ENCODE measurements at places on chromosomes 11 and 22.
A peak's percentile ranks its signal among the peaks of the same experiment; 100 is the strongest.

GRCh38 chr11:8789864-8790263 is 107.3 kb downstream of the RPL27A start:
- DNase-seq, result no peak

GRCh38 chr11:57493507-57494503 is 21.7 kb downstream of the SLC43A1 start:
- DNase-seq, result peak; percentile 69

- no peak for DNase-seq
Observed at GRCh38 chr11:61297341-61297740, 2.2 kb upstream of the VWCE start.

DNA sequence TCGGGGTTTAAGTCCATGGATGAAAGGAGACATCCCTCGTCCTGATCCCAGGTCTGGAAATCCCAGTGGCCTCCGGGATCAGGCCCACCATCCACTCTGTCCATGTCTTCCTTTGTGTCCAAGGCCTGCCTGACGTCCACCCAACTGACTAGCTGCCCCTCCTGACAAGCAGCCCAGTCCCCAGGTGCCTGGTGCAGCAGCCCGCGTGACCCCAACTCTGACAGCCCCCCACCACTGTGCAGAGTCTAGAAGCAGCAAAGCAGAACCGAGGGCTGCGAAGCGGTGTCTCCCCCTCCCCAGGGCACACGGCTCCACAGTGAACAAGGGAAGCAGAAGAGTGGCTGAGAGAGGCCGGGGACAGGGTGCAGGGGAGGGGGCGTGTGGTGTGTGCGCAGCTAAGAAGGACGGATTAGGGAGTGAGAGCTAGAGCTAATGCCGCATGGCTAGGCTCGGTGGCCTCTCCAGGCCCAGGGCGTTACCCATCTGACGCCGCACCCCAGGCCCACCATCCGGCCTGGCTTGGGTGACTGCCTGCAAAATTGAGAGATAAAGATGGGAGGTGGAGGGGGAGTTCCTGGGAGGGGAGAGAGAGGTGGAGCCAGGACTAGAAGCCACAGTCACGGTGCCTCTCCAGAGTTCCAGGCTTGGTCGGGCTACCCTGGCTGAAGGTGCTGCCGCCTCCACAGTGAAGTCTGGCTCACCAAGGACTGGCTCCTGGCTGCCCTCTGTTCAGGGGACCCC is 16.6 kb upstream of the BAIAP2L2 start:
- no peak for DNase-seq

- no peak for DNase-seq
Observed at GRCh38 chr11:78647986-78648875, 73.6 kb upstream of the NARS2 start.

DNA sequence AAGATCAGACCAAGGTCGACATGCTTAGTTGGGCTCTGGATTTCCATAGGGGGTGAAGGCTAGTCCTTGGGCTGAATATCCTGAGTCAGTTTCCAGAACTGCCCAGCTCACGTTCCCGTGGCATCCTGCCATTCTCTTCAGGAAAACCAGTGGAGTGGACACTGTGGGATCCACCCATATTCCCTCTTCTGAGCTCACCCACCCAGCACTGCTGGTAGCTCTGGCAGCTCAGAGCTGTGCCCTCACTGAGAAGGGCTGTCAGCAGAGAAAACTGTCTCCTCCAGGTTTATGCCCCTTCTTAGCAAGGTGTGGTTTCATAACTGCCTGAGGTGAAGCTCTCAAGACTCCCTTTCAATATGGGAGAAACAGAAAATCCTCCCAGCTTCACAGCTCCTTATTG is 111.7 kb downstream of the GGTLC2 start:
- DNase-seq, result no peak

- no peak for DNase-seq
Observed at GRCh38 chr22:30718491-30718890, 23.8 kb downstream of the OSBP2 start.

GRCh38 chr22:32203181-32204039 is 1.5 kb downstream of the RFPL2 start:
- no peak for DNase-seq

- DNase-seq, result no peak
Observed at GRCh38 chr11:114115451-114115928, 56.0 kb downstream of the ZBTB16 start.

GRCh38 chr22:26550498-26551033 is 38.3 kb upstream of the TFIP11 start:
- no peak for DNase-seq

- DNase-seq, result no peak
Observed at GRCh38 chr11:47916361-47916841, 64.0 kb upstream of the PTPRJ start.

- no peak for DNase-seq
Observed at GRCh38 chr22:38869663-38870062, 2.4 kb downstream of the CBX6 start.

DNA sequence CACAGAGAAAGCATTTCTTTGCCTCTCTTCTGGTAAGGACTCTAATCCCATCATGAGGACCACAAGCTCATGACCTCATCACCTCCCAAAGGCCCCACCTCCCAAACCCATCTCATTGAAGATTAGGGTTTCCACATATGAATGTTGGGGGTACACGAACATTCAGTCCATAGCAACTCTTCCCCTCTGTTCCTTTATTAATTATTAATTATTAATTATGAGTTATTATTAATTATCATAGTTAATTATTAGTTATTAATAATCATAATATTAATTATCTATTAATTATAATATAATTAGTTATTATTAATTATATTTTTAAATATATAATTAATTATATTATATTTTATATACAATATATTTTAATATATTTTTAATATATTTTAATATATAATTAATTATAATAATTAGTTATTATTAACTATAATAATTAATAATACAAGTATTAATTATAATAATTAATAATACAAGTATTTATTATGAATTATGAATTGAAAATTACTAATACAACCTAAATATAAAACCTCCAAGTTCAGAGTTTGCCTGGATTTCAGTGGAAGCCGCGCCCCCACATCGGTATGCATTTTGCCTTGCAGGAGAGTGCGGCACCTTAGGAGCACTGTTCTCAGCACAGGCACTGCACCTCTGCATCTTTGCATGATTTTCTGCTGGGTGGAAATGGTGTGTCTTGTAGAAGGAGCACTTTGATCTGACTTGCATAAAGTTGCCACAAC is 128.0 kb upstream of the FGF3 start:
- no peak for DNase-seq

DNA sequence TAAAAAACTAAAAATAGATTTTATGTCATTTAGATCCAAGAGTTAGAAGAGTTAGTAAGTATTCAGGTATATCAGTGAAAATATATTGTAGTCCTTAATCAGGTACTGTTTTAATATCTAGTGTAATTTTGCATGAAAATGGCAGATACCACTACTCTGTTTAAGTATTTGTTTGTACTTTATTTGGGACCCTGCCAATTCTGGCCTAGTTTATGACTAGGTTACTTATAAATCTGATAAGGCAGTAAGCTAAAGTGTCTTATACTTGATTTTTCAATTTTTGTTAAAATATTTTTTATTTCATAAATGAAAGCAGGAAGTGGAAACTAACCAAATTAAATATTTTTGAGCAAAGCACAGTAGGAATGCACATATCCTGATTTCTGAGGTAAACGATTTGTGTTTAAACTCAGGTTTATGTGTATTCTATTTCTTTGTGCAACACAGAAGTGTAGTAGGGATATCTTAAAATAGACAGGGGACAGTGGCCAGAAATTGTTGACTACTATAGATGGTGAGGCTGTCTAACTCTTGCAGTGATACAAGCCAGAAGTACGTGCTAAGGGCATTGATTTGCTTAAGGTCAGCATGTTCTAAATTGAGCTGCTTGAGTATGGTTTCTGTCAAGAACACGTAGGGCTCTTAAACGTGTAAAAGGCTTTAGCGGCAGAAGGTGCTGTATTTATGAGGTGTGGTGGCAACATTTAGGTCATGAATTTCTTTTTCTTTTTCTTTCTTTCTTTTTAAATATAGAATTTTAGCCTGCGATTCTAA is 34.0 kb downstream of the HIPK3 start:
- DNase-seq, result no peak
